ENCODE measurements at places on chromosomes 12 and 14.
A peak's percentile ranks its signal among the peaks of the same experiment; 100 is the strongest.

- peak; percentile 62 for DNase-seq
These were observed 18.1 kb downstream of the BDKRB1 start for GRCh38 chr14:96274122-96274521.

DNA sequence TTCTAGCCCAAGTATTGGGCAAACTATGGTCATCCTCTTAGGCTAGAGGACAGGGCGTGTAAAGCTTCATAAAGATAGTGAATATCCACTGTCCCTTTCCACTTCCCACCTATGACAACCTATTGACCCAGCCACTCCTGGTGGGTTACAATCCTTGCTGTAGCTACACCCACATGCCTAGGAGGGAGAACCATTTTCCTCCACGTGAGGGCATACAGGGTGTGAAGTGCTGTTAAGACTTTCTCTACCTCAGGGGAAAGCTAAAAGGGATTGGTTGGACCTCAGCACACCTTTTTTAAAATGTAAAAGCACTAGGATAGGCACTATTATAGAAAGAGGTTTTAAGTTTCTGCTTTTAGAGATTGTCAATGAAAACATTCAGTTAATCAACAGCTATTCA, 124.4 kb downstream of the TPH2 start:
- DNase-seq, result no peak

DNA sequence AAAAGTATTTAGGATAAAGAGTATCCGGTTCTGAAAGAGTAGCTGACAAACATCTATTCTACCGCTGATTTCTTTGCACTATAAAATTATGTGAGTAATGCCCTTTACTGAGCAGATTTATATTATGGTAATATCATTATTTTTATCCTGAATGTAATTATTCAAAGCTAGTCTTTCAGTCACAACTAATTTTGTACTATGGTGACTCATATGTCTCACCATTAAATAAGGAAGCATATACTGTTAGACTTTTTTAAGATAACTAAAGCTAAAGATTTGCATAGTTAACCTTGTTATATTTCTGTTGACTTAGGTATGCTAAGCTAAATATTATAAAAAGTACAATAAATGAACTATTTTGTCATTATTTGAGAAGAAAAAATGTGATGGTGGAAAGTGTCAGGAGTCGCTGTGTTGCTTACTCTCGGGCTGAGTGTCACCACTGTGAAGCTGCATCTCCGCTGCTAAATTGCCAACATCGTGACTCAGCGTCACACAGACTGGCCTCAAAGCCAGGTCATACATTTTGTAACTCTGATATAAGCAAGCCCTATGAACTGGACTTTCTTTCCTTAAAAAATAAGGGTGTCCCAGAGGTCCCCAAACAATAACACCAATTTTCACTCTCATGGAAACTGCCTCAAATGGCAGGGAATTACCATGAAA, 69.1 kb upstream of the SSTR1 start:
- DNase-seq, result no peak

GRCh38 chr12:93751864-93752610, 74.9 kb downstream of the CRADD start:
- DNase-seq, result no peak

DNA sequence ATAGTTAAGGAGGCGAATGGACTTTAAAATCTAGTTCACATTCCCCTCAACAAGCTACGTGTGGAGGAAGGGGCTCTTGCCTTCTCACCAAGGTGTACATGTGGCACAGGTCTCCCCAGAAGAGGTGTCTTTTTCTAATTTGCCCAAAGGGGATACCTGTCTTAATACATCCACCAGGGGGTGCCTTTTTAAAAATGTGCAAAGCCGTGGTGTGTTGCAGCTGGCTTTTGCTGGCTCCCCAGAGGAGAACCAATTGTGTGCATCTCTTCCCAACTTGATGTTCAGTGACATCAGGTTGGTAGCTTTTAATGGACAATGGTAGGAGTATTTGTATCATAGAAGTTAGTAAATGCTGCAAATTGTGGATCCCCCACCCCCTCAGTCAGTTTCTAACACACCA, 33.8 kb downstream of the CREBL2 start:
- DNase-seq, result no peak

DNA sequence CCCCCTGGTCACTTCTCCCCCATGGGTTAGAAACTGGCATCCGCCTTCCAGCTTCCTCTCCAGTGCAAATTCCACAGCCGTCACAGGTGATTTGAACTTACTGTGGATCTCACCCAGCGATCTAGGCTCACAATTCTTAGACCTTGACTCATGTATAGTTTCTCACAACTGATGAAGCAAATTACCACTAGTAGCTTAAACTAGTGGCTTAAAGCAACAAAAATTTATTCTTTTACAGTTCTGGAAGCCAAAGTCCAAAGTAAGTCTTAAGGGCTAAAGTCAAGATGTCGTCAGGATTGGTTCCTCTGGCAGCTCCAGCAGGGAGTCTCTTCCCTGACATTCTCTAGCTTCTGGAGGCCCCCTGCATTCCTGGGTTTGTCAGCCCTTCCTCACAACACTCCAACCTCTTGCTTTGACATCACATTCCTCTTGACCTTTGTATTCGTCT, 117.4 kb downstream of the KTN1 start:
- DNase-seq, result no peak

DNA sequence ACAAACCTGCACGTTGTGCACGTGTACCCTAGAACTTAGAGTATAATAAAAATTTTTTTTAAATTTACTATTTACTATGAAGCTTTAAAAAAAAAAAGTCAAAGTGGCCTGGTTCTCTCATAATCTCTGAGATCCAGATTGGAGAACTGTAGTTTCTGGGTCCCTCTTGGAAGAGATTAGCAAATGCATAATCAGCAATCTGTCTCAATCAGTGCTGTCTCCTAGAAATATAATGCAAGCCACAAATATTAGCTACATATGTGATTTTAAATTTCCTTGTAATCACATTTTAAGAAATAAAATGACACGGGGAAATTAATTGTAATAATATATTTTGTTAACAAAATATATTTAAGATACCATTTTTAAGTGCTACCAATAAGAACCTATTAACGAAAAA, 32.3 kb downstream of the RALGAPA1 start:
- DNase-seq, result no peak

DNA sequence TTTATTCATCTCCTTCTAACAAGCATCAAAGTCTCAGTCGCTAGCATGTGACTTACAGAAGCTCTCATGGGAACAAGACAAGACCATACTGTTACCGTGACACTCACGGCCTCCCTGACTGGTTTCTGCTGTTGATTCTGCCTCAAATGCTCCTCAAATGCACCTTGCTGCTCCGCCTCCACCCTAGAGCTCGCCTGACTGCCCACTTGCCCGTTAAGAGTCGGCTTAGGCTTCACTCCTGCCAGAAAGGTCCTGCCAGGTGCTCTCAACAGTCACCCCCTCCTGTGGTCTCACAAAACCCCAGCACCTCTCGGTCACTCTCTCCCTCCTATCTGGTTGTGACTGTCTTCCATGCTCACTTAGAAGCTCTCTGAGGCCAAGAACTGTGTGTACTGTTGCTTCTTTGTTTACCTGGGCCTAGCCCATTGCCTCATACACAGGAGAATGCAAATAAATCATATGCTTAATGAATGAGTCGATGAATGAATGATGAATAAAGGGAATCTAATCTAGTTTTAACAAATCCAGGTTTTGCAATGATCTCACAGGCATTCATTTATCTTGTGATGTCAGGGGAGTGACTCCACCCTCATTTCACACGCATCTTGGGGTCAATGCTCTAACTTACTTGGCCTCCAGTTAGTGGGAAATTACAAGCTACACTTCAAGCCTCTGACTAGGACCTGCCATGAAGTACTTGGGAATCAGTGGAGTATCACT, 41.3 kb downstream of the SSH1 start:
- no peak for DNase-seq

DNA sequence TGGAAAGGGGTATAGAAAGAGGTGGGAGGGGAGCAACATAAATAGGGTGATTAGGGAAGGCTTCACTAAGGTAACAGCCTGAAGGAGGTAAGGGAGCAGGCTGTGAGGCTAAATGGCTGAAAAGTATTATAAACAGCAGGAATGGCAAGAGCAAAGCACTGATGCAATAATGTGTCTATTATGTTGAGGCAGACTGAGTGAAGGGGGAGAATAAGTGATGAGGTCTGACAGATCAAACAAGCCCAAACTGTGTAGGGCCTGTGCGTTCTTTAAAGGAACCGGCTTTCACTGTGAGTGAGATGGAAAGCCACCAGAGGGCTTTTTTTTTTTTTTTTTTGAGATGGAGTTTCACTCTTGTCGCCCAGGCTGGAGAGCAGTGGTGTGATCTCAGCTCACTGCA, 6.7 kb upstream of the VCPKMT start:
- DNase-seq, result no peak

- peak; percentile 94 for DNase-seq
These were observed at the start of gene DDIT3 for GRCh38 chr12:57520053-57520818. Gene DDIT3 (minus strand): TSS chr12:57520514. CDS start chr12:57517406, 3,108 bp downstream.

- DNase-seq, result no peak
These were observed 23.7 kb downstream of the VTI1B start for GRCh38 chr14:67650694-67651093.

- no peak for DNase-seq
These were observed 16.0 kb downstream of the DBX2 start for GRCh38 chr12:45034861-45035265.

DNA sequence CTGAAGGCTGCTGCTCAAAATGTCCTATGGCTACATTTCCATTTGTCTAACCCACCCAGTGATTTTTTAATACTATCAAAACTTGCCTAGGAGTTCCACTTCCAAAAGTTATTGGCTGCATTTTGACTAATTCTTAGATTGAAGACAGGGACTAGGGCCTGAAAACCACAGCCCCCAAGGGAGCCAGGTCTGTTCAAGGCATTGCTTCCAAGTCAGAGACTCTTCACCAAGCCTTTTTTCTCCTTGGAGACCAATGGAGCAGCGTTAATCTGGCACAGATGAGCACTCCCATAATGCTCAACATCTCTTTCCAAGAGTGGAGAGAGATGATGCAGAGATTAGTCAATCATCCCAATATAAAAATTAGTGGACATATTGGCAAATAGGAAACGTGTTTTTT, 112.5 kb upstream of the HIF1A start:
- no peak for DNase-seq

DNA sequence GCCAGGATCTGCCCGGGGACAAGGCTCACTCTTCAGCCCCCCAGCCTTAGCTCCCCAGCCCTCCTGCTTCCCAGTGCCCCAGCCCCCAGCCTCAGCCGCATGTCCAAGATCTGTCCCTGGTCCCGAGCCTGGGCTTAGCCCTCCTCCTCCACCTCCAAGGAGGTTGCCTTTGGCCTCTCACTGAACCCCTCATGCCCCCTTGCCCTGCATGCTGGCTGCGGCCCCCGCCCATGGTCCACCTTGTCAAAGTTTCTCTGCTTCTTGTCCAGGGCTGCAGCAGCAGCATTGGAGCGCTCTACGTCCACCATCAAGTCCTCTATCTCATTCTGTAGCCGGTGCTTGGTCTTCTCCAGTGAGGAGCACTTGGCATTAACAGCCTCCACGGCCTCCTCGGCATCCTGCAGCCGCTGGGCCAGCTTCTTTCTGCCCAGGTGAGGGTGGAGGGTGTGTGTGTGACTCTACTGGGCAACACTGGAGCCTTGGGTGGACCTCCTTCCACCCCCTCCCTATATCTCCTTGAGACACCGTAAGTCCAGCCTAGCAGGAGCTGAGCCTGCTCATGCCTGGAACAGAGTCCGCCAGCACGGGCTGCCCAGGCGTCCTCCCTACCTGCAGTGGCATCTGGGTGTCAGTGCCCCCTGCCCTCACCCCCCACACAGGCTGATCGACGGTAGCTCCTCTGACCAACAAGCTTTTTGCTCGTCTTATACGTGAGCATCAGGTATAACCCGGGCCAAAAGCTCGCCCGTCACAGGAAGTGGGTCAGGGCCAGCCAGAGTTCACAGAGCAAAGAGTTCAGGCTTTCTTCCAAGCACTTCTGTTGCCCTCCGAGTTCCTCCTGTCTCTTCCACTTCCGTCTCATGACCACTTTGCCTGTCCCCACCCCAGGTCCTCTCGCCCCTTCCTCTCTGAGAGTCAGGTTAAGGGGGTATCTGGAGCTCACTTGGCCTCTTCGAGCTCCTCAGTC, 11.4 kb downstream of the CMTM5 start:
- no peak for DNase-seq

GRCh38 chr14:81366214-81366613, 33.9 kb downstream of the STON2 start:
- DNase-seq, result peak; percentile 62

GRCh38 chr14:61563880-61564617, 131.3 kb upstream of the HIF1A start:
- DNase-seq, result no peak

GRCh38 chr12:2447861-2448260, 346.9 kb upstream of the FKBP4 start:
- DNase-seq, result no peak

GRCh38 chr12:64450711-64451486, 1.0 kb upstream of the TBK1 start:
- no peak for DNase-seq

- DNase-seq, result no peak
These were observed 59.6 kb downstream of the NELL2 start for GRCh38 chr12:44816446-44817017.

DNA sequence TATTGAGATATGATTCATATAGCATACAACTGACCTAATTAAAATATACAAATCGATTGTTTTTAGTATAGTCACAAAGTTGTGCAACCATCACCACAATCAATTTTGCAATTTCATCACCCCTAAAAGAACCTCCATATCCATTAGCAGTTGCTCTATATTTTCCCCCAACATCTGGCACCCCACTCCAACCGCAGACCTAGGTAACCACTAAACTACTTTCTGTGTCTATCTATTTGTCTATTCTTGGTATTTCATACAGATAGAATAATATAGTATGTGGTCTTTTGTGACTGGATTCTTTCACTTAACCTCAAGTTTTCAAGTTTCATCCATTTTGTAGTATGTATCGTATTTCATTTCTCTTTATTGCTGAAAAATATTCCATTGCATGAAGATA, 126.0 kb upstream of the CRY1 start:
- no peak for DNase-seq

DNA sequence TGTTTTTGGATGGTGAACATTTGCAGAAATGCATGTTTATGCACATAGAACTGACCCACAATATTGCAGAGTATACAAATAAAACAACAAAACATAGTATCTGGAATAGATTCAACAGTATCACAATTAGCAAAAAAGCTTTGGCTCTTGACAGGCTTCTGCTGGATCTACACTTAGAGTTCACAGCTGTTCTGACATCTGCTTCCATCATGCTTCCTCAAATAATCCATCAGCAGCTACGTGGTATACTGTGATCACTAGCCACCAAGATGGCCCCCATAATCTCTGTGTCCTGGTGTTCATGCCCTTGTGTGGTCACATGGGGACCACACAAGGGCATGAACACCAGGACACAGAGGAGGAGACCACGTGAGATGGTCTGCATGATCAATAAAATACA, 166.6 kb upstream of the CCDC198 start:
- peak; percentile 77 for DNase-seq

- DNase-seq, result no peak
These were observed 225.8 kb downstream of the EMP1 start for GRCh38 chr12:13422291-13422690.

DNA sequence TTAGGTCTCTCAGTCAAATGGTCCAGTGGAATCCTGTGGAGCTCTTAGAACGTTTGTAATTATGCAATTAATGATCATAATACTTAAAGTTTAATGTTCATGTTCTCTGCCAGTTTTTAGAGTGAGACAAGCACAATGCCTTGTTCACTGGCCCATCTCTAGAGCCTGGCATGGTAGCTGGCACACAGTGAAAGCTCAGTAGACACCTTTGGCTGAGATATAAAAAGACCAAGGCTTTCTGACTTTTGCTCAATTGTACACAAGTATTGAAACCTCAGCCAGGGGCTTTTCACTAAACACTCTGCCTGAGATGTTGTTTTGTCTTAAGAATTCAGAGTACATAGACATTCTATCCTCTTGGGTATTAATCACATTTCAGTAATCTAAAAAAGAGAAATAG, 241.8 kb upstream of the ATP2B1 start:
- DNase-seq, result no peak

- DNase-seq, result no peak
These were observed 11.9 kb downstream of the SLCO1B3 start for GRCh38 chr12:20822415-20822814.
